ENCODE measurements at places on chromosomes 1 and 21. TPM values are rescaled to one million over a fixed set of nuclear protein-coding genes. Genes with fewer than 3 reads are reported as not detected.

The FNDC5 gene
- polyA plus RNA-seq: 106 TPM

The CAPN9 gene
- polyA plus RNA-seq: 0.25 TPM

The OLIG2 gene
- polyA plus RNA-seq: not detected

The TRNP1 gene
- 64.6 TPM for polyA plus RNA-seq

The OR2L5 gene
- not detected for polyA plus RNA-seq

Measured in right cardiac atrium (tissue), 5 donors.